IPS DF 6.9 (cell line): ENCODE measurements at places on chromosomes 12 and 14.

GRCh38 chr12:131318045-131318685 lies 364.5 kb downstream of the ADGRD1 start:
- DNase-seq: no peak
- H3K27ac ChIP-seq: no peak overlapping the region
- H3K36me3 ChIP-seq: no peaks in the 10 kb centered on the region
- H3K27me3 ChIP-seq: no peaks in the 10 kb centered on the region

DNA sequence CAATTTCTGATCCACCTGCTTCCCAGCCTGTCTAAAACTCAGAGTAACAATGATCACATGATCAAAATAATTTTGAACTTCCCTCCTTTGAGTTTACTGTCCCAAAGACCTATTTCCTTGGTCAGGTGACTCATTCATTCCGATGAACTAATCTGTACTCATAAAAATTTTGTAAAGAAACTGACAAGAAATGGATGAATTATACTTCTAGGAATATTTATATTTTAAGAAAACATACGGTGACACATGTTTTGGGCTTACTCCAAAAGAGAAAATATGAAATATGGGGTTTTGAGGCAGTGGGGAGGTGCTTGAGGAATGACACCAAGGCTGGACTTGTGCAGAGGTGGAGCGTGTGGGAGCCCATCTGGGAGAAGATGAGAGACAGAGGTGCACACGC lies 42.0 kb downstream of the GUCY2C start:
- DNase-seq: no peak
- H3K4me3 ChIP-seq: no peak overlapping the region
- H3K36me3 ChIP-seq: no peaks in the 10 kb centered on the region
- no peaks in the 10 kb centered on the region for H3K4me1 ChIP-seq
- H3K27me3 ChIP-seq: no peaks in the 10 kb centered on the region
- H3K27ac ChIP-seq: no peak overlapping the region

DNA sequence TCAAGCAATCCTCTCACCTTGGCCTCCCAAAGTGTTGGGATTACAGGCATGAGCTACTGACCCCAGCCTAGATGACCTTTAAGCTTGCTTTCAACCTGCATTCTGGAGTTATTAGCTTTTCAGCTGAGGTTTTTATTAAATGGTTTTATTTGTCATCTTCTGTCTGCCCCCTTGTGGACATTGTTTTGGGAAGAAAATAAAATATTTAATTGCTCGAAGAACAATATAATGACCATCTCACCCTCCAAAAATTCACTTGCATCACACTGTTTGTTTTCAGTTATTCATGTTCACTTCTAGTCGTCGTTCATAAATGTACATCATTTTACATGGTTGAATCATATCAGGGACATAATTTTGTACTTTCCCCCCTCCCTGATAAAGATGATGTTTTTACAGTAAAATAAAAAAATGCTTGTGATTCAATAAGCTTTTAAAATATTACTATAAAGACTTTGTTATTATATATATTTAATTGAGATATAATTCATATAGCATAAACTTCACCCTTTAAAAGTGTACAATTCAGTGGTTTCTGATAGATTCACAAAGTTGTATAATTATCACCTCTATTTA lies 10.1 kb upstream of the SPATS2 start:
- no peaks in the 10 kb centered on the region for H3K27me3 ChIP-seq
- H3K27ac ChIP-seq: no peak overlapping the region
- no peak for DNase-seq
- no peaks in the 10 kb centered on the region for H3K36me3 ChIP-seq

DNA sequence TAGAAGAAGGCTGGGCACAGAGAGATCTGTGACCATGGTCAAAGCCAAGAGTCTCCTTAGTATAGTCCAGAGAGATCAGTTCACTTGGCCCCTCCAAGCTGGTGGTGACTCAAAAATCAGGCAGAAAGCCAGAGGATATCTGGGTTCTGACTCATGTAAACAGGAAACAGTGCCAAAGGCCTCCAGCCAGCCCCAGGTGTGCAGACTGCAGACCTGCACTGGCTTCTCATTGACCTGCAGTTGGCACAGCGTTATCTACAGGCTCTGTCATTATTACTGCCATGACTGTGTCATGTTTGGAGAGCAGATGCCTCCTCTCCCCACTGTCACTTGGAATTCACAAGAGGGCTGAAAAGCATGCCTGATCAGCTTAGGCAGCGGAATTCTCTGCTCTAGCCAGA lies 295.7 kb upstream of the PRKD1 start:
- no peaks in the 10 kb centered on the region for H3K36me3 ChIP-seq
- no peaks in the 10 kb centered on the region for H3K4me1 ChIP-seq
- H3K27ac ChIP-seq: no peak overlapping the region
- H3K27me3 ChIP-seq: no peaks in the 10 kb centered on the region
- DNase-seq: no peak

GRCh38 chr12:21849878-21850277 lies 75.4 kb upstream of the KCNJ8 start:
- DNase-seq: no peak
- no peaks in the 10 kb centered on the region for H3K36me3 ChIP-seq
- H3K27ac ChIP-seq: no peak overlapping the region
- H3K4me3 ChIP-seq: no peak overlapping the region
- H3K27me3 ChIP-seq: no peaks in the 10 kb centered on the region
- no peaks in the 10 kb centered on the region for H3K4me1 ChIP-seq

DNA sequence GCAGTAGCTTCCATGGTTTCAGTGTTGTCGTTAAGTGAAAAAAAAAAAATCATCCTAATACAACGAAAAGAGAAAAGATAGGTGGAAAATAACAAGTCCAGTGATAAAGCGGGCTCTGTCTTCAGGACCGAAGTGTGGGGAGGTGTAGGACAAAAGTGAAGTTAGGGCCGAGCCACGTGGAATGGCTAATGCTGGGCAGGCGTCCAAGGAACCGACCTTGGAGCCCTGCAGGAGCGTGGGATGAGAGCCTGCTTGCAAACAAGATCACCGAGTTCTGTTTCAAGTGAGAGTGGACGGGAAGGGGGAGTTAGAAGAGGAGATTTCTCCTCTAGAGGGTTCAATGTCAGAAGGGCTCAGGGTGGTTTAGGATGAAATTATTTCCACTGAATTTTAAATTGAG lies 22.2 kb downstream of the A2ML1 start:
- peaks cover 3% of the 10 kb centered on the region; the same call in 1 of the 2 replicates for H3K36me3 ChIP-seq
- no peaks in the 10 kb centered on the region for H3K4me1 ChIP-seq
- DNase-seq: no peak
- H3K4me3 ChIP-seq: no peak overlapping the region
- no peaks in the 10 kb centered on the region for H3K27me3 ChIP-seq

- H3K4me3 ChIP-seq: no peak overlapping the region
- no peaks in the 10 kb centered on the region for H3K27me3 ChIP-seq
- no peaks in the 10 kb centered on the region for H3K36me3 ChIP-seq
- H3K4me1 ChIP-seq: no peaks in the 10 kb centered on the region
- no peak for DNase-seq
Observed at GRCh38 chr12:92444763-92445162, 258.0 kb upstream of the PLEKHG7 start.

DNA sequence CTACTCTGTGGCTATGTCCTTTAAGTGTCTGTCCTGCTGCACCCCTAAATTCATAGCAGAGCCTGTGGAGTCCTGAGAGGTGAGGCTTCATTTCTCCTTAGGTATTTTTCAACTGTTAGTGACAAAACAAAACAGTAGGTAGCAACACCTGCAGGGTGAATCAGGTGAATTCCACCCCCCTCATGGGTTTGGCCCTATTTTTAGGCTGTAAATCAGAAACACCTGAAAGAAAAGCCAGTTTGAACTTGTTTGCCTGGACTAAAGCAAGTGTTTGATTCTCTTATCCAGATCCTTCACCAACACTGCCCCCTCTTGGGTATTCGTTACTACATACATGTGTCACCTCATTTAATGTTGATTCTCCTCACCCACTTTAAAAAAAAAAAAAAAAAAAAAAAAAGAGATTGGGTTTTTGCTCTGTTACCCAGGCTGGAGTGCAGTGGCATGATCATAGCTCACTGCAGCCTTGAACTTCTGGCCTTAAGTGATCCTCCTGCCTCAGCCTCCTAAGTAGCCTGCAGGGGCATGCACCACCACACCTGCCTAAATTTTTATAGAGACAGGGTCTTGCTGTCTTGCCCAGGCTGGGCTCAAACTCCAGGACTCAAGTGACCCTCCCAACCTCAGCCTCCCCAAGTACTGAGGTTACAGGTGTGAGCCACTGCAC lies 10.3 kb downstream of the TBPL2 start:
- no peak for DNase-seq
- H3K4me1 ChIP-seq: peaks cover 2% of the 10 kb centered on the region; the same call in 1 of the 2 replicates
- H3K4me3 ChIP-seq: no peak overlapping the region
- no peaks in the 10 kb centered on the region for H3K27me3 ChIP-seq
- H3K36me3 ChIP-seq: no peaks in the 10 kb centered on the region

- H3K27me3 ChIP-seq: no peaks in the 10 kb centered on the region
- no peaks in the 10 kb centered on the region for H3K36me3 ChIP-seq
- DNase-seq: no peak
- H3K4me1 ChIP-seq: peaks cover 1% of the 10 kb centered on the region; the same call in 1 of the 2 replicates
- no peak overlapping the region for H3K4me3 ChIP-seq
Observed at GRCh38 chr14:94936401-94936892, 166.5 kb upstream of the GSC start.

DNA sequence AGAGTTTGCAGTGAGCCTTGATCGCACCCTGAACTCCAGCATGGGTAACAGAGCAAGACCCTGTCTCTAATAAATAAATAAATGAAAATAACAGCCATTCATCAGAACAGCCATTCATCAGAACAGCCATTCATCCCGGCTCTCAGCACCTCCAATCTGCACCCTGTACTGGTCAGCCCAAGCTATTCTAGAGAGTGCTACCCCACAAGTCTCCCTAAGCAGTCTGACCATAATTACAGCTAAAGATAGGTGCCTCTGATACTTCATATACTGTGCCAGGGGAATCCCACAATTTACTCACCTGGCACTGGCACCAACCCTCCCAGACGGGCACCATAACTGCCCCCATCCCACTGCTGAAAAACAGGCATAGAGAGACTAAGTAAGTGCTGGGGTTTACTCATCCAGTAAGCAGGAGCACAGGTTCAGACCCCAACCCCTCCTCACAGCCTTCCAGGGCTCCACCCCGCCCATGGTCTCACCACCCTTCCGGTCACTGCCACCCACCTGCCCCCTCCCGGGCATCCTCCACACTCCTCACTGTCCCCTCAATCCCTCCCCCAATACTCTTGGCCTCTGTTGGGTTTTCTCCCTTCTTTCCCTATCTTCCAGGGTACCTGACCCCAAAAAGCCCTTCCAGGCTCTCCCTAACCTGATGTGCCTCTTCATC lies 15.2 kb upstream of the EIF5 start:
- no peak overlapping the region for H3K4me3 ChIP-seq
- H3K4me1 ChIP-seq: peaks cover 3% of the 10 kb centered on the region
- H3K36me3 ChIP-seq: no peaks in the 10 kb centered on the region
- H3K27ac ChIP-seq: no peak overlapping the region
- DNase-seq: no peak
